ENCODE measurements at places on chromosomes 6 and 20.

GRCh38 chr6:80380566-80380965 is 274.1 kb downstream of the BCKDHB start:
- no peak for DNase-seq

DNA sequence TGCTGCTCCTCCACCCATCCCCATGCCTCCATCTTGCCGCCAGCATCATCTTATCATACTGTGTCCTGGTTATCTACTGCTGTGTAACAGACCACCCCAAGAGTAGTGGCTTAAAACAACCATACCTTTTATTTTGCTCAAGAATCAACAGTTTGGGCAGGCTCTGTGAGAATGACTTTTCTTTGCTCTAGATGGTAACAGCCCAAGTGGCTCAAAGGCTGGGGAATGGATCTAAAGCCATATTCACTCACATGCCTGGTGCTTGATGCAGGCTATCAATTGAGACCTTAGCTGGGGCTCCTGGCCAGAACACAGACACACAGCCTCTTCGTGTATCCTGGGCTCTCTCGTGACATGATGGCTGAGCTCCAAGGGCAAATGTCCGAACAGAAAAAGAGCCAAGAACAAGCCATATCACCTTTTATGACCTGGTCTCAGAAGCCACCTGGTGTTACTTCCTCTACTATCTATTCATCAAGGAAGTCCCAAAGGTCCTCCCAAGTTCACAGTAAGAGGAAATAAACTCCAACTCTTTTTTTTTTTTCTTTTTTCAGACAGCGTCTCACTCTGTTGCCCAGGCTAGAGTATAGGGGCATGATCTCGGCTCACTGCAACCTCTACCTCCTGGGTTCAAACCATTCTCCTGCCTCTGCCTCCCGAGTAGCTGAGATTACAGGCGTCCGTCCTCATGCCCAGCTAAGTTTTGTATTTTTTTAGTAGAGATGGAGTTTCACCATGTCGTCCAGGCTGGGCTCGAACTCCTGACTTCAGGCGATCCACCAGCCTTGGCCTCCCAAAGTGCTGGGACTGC is 159.3 kb upstream of the JARID2 start:
- no peak for DNase-seq

- no peak for DNase-seq
Observed at GRCh38 chr6:72376736-72377135, 245.1 kb upstream of the KCNQ5 start.

GRCh38 chr6:31877651-31878161 is 1.1 kb downstream of the SLC44A4 start:
- DNase-seq, result no peak
